ACHN (cell line): ENCODE measurements at places on chromosomes 16 and 17.

- DNase-seq, result no peak
These were observed 12.5 kb downstream of the RBFOX1 start for GRCh38 chr16:7344830-7345780.

- DNase-seq, result no peak
These were observed 11.5 kb downstream of the HAPSTR1 start for GRCh38 chr16:9102943-9103342.

DNA sequence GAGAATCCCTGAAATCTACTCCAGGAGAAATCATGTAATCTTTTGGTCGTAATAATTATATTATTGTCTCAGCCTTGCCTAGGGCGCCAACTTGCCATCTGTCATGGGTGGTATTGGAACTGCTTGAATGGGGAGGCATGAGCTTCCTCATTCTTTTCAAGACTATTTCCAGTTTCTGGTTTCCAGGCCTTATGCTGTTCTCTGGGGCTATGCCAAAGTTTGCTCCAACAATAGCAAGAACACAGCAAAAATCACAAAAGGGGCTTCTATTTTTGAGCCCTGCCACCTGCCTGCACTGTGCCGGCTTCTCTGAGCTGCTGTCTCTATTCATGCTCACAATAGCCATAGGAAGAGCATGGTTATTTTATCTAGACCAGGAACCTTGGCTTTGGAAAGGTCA, 111.7 kb downstream of the SPECC1 start:
- DNase-seq, result no peak

- DNase-seq, result no peak
These were observed 5.0 kb upstream of the SPIRE2 start for GRCh38 chr16:89823087-89823823.

DNA sequence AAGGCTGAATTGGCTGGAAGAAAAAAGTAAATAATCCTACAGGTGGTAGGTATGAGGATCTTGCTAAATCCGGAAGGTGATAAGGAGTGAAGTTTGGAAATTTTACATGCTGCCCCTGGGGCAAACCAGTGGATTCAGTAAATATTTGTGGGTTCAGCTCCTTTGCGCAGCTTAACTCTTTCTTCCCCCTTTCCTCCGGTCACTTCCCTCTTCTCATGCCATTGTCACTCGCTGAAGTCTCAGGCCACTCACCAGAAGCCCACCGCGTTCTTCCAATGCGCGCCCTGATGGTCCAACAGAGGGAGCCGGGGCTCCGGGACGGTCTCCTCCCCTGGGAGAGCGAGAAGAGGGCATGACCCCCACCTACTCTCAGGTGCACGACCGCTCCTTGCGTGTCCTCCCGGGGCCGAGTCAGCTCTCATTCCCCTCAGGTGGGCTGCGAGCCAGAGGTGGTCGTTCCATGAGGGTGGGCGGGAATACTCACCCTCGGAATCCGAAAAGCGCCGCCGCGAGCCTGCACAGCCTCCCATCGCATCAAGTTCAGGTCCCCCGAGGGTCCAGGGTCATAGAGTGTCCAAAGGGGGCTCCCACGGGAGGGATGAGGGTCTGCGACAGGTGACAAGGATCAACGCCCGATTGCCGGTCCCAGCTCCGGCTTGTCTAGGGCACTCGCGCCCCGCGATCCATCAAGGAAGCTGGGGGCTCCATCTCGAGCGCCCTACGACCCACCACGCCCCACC, 474 bp downstream of the CLN3 start:
- DNase-seq, result peak; percentile 49

DNA sequence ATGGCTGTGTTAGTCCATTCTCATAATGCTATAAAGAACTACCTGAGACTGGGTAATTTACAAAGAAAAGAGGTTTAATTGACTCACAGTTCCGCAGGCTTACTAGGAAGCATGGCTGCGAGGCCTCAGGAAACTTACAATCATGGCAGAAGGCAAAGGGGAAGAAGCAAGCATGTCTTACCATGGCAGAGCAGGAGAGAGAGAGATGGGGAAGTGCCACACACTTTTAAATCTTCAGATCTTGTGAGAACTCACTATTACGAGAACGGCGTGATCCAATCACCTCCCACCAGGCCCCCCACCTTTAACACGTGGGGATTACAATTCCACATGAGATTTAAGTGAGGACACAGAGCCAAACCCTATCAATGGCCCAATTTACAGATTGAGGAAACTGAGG, 96.5 kb downstream of the SDK2 start:
- DNase-seq, result no peak

- DNase-seq, result peak; percentile 64
These were observed 31.7 kb downstream of the OSBPL7 start for GRCh38 chr17:47789611-47790561.

DNA sequence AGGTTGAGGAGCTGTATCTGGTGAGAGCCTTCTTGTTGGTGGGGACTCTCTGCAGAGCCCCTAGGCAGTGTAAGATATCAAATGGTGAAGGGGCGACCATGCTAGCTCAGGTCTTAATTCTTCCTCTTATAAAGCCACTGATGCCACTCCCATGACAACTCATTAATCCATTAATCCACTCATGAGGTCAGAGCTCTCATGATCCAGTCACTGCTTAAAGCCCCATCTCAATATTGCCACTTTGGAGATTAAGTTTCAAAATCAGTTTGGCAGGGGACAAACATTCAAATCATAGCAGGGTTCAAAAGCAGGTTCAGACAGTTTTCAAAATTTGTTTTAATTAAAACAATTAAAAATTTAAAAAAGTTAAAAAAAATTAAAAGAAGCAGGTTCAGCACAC, 13.1 kb upstream of the SPECC1 start:
- DNase-seq, result no peak

DNA sequence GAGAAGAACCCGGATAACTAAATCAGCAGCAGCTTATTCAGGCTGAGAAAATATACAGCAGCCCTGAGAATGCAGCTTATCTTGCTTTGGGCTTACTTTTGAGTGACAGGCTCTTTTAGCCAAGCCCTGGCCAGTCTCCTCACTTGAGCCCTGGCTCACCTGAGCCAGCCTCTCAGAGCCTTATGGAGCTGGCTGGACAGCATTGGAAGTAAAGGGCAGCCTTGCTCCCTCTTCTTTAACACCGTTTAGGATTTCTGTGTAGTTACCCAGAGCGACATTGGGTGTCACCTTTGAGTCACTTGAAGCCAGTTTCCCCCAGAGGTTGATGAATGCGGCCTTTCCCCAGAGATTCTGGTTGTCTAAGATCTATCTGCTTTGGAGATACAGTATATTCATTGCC, 7.7 kb upstream of the NPIPB2 start:
- peak; percentile 61 for DNase-seq

- peak; percentile 33 for DNase-seq
These were observed 37.8 kb downstream of the KLHDC4 start for GRCh38 chr16:87728026-87728425.

GRCh38 chr16:63981639-63982038, 1140.2 kb downstream of the CDH11 start:
- no peak for DNase-seq

DNA sequence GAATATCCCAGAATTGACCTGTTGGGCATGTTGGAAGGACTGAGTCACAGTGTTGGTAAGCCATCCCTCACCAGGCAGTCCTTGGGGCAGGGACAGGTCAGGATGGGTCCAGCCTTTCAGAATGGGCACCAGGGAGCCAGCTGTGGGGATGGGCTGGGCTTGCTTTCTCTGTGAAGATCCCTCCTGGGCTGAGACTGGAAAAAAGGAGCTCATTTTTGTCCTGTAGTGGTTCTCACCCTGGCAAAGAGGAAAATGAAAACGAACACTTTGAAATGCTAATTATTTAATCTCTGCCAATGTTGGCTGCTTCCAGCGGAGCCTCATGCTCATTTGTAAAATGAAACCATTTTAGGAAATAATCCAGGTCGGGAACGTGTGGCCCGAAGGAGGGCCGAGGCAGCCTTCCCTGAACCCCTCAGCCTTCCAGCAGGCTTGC, 237.5 kb upstream of the SALL1 start:
- no peak for DNase-seq

DNA sequence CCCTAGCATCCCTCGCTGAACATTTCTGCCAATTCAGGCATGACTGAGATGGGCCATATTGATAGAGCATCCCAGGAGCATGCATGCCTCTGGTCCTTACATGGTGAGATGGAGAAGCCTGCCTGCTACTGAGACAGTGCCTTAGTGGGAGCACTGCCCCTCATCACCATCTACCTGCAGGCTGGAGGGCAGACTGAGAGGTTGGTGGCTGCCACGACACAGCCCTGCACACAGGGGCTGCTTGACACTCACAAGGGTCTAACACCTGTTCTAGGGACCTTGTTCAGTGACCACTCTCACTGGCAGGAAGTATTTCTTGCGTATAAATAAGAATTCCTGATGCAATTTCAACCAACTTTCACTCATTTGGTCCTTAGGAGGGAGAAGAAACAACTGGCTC, 34.0 kb downstream of the WIPI1 start:
- no peak for DNase-seq

DNA sequence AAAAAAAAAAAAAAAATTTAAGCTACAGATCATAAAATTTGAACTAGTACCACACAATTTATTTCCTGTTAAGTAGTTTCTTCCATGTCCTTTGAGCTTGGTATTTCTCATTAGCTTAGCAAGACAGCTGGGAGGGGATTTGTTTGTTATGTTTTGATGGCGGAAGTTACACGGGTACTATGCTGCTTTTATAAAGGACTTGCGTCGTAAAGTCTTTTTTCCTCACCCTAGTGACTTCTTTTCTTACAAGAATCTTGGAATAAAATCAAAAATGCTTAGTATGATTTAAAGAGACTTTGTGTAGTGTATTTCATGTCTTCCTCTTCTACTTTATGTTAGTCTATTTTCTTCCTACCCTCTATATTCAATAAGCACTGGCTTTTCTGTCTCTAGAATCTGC, 89.1 kb downstream of the NLK start:
- no peak for DNase-seq

GRCh38 chr17:16197276-16197675, 18.1 kb downstream of the NCOR1 start:
- no peak for DNase-seq

GRCh38 chr16:1993731-1994131, 4.0 kb downstream of the SYNGR3 start:
- DNase-seq, result peak; percentile 77

DNA sequence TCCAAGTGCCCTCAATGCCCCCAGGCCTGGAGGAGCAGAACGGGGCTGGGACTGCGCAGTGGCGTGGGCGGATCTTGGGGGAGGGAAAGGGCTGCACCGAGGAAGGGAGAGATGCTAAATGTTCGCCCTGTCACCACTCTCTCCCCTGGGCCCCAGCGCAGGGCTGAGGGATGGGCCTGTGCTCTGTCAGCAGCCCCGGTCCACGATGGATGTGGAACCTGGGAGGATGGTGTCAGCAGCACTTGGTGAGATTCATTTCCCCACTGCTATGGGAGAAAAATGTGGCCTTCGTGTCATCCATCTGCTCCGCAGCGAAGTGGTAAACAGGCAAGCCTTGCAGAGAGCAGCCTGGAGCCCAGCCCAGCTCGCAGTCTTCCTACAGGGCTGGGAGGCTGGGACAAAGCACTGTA, 72.0 kb downstream of the TMEM132E start:
- DNase-seq, result no peak

DNA sequence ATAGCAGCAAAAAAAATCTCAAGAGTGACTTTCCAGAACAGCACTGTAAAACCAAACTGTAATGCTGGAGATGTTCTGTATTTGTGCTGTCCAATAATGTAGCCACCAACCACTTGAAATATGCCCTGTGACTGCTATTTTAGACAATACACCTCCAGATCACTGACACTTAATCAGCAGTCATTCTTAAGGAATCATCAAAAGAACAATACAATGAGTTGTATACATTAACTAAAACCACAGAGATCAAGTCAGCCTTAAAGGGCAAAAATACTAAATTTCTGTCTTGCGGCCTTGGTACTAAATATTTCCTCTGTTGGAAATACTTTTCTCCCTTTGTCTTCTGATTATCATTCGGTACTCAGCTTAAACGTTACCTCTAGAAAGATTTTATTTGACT, 33.6 kb upstream of the ANKFY1 start:
- no peak for DNase-seq

DNA sequence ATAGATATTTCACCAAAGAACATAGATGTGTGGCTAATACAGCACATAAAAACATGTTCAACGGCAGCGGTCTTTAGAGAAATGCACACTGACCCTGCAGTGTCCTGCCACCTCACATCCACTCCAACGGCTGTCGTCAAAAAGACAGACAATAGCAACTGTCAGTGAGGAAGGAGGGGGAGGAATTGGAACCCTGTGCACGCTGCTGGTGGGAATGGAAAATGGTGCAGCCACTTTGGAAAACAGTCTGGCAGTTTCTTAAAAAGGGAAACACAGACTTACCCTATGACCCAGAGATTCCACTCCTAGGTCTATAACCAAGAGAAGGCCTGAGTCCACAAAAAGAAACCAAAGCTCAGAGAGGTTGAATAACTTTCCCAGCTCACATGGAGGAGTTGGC, 7.7 kb downstream of the CEP295NL start:
- no peak for DNase-seq

- DNase-seq, result no peak
These were observed 8.1 kb downstream of the CLTC start for GRCh38 chr17:59627770-59628171.

- no peak for DNase-seq
These were observed 134.0 kb downstream of the IRX3 start for GRCh38 chr16:54152362-54153239.

- DNase-seq, result peak; percentile 12
These were observed 74.6 kb downstream of the AMFR start for GRCh38 chr16:56350491-56351405.

DNA sequence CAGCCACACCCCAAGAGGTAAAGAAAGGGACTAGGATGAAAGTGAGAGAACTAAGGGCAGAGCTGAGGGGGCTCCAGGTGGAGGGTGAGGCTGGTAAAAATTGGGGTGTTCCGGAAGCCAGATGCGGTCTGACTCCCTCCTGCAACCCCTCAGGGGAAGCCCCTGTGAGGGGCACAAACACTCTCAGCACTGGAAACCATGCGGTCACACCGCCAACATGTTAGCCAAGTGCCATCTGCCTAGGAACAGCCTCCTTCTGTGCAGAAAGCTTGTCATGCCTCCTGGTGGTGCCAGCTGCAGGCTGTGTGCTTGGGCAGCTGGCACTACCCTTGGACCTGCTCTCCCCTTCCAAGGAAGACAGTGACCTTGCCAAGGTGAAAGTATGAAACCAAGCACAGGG, 83.5 kb upstream of the RPL38 start:
- no peak for DNase-seq

DNA sequence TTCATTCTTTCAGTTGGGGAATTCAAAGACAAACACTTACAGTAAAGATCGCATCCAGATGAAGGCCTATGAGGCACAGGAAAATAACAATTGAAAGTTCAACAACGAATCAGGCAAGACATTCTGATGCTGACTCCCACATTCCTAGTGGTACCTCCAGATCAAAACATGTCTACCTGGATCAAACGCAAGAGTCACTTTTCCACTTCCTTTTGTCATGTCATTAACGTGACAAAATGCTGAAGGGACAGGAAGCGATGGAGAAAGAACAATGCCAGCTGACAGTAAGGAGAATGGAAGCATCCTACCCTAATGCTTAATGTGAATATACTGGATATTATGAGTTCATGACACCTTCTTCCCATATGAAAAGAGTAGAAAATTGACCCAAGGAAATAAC, 365.4 kb upstream of the CDH11 start:
- DNase-seq, result no peak

GRCh38 chr17:35529866-35530265, 7.6 kb downstream of the SLFN12L start:
- no peak for DNase-seq
